ENCODE measurements at places on chromosomes 2 and 18. TPM values are rescaled to one million over a fixed set of nuclear protein-coding genes. Genes with fewer than 3 reads are reported as not detected.

DNA sequence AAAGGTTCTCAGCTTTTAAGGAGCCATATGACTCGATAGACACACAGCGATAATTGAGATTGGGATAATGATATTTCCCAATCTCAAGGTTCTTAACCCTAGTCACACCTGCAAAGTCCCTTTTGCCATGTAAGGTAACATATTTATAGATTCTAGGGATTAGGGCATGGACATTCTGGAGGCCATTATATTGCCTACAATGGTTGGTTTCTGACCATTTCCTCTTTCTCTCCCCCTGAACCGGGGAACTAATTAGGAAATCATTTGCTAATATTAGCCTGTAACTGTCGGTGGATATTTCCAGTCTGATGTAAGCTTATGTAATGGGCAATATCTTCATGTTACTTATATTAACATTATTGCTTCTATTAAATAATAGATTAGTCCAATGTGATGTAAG is 40.8 kb upstream of the ARHGAP15 start:
- no peak for DNase-seq

- DNase-seq = no peak
Measured at GRCh38 chr2:66523990-66524389, 89.1 kb downstream of the MEIS1 start.

DNA sequence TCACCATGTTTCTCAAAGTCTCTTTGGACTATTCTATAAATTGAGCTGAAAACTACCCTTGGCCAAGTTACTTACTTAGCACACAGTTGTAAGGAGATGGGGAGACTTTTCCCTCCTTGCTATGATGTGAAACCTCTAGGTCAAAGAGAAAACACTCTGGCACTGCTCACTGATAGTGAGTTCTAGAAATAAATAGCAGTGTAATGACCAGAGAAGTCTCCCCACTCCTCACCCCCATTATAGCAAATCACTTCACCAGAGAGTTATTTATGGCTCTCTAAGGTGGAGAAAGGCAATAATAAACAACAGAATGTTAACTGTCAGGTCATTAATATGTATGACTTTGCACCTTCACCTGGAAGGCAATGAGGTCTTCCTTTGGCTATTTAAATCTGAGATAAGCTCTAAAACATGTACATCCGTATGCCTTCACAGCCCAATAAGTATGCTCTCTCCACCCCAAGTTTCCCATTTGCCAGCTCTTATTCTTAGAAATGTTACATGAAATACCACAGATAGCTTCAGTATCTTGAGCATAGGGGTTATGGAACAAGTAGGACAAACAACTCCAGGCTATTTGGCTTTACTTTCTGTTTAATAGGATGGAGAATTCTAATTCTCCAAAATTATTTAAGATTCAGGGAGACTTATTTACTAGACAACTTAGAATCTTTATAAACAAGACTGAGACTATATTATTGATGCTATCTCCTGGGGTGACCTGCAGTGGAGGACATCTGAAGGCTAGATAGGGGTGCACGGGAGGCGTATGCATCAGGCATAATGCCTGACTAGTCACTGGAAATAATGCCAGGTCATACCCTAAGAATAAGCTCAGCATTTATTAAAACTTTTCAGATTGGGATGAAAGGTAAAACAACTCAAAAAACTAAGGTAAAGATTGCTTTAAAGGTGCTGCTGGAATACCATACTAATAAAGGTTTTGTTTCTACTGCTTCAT is 65.3 kb upstream of the DTNB start:
- DNase-seq = no peak

- peak; percentile 51 for DNase-seq
Measured at GRCh38 chr18:37578886-37579513, 13.4 kb upstream of the CELF4 start.

DNA sequence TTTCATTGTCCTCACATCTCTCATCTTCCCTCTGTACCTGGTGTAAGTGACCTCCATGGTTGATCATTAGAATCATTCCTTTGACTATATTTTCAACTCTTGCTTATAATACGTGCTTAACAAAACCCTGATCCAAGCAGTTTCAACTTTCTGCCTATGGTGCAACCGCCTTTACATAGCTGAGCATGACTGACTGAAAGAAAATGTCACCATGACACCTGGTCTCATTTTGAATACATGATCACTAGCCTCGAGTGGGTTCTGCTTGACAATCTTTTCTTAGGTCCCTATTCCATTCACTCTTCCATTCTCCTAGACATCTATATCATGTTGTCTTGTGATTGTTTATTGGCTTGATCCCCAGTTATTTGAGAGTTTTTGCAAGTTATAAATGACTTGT is 78.9 kb upstream of the STAM2 start:
- DNase-seq = no peak

- no peak for DNase-seq
Measured at GRCh38 chr2:238900511-238900910, 52.6 kb downstream of the TWIST2 start.

- no peak for DNase-seq
Measured at GRCh38 chr2:204205538-204205937, 269.0 kb downstream of the ICOS start.

DNA sequence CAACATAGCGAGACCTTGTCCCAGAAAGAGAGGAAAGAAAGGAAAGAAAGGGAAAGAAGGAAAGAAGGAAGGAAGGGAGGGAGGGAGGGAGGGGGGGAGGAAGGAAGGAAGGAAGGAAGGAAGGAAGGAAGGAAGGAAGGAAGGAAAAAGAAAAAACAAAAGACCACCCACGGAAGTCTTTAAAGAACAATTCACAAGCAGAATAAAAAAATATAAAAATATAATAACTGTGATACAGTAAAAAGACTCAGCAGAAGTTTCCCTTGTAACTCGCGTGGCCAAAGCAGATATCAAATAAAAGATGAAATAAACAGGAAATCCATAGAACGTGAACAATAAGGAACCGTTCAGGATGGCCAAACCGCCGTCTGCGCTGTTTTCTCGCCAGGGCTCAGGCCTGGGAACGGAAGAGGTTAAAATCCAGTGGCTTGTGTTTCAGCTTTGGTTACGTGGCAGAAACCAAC is 1.2 kb upstream of the SLC1A4 start:
- DNase-seq = peak; percentile 72

DNA sequence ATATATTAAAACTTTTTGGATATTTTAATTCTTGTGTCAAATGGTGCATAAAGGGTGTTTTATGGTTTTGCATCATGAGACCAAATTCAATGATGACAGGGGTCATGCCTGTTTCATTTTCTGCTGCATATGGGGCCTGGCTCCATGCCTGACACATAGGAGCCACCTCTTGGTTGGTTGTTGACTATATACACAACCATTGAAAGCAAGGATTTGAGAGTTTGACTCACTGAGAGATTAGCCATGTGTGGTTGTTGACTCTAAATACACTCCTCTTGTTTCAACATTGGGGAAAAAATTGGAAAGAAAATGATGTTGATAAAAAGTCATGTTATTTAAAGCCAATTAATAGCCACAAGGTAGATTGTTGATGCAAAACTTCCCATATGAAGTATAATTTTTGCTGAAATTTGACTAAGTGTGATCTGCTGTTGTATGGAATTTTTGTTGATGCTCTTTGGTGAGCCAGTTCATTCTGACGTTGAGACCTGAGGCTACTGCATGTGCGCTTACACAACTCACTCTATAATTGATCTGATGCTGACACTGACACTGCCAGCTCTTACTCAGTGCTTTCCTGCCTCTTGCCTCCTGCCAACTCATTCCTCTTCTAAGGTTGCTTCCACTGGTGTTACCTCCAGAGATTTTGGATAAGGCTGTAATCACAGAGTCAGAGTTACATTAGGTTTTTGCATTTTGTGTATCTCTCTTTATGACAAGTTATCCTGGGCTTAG is 446.2 kb upstream of the SLC14A2 start:
- peak; percentile 90 for DNase-seq

DNA sequence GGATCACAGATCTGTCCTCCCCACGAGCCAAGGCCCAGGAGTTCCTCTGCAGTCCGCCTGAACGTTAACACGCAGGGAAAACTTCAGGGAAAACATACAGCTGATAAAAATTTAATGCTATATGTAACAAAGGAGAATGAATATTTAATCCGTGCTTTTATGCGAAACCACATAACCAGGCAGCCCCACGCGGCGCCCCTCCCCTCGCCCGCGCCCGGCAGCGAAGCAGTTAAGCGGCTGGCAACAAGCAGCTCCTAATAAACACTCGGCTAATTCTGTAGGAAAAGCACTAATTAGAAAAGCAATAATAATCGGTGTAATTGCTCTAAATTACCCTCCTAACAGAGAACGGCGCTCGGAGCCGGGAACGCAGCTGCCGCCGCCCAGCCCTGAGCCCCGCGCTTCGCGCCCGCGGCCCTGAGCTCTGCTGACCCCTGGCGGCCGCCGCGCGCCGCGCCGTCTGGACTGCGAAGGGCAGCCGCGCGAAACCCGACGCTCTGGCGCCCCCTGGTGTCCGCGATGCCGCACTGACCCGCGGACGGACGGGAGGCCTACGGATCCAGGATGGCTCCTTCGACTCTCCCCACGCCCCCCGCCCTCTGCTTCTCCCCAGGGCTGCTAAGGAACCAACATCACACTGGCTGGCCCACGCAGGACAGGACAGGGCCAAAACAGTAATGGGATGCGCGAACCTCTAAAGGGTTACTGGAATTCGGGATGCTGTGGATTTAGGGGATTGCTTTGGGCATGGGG is 181.4 kb downstream of the SMAD2 start:
- DNase-seq = peak; percentile 39

DNA sequence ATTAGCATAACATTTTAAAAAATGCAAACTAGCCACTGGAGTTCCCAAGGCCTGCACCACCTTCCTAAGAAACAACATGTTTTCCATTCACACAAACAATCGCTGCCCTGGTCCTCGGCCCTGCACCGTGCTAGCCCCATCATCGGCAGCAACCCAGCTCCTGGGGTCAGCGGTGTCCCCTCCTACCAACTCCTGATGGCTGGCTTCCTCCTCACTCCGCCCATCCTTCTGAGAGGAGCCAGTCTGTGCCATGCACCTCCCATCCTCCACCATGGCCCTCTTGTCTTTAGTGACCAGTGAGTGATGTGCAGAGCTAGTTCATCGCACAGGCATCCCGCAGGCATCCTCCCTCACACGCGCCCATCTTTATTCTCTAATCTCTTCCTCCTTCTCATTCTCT is 81.9 kb downstream of the LONRF2 start:
- DNase-seq = no peak

GRCh38 chr2:172726172-172726735 is 9.4 kb upstream of the RAPGEF4 start:
- no peak for DNase-seq

DNA sequence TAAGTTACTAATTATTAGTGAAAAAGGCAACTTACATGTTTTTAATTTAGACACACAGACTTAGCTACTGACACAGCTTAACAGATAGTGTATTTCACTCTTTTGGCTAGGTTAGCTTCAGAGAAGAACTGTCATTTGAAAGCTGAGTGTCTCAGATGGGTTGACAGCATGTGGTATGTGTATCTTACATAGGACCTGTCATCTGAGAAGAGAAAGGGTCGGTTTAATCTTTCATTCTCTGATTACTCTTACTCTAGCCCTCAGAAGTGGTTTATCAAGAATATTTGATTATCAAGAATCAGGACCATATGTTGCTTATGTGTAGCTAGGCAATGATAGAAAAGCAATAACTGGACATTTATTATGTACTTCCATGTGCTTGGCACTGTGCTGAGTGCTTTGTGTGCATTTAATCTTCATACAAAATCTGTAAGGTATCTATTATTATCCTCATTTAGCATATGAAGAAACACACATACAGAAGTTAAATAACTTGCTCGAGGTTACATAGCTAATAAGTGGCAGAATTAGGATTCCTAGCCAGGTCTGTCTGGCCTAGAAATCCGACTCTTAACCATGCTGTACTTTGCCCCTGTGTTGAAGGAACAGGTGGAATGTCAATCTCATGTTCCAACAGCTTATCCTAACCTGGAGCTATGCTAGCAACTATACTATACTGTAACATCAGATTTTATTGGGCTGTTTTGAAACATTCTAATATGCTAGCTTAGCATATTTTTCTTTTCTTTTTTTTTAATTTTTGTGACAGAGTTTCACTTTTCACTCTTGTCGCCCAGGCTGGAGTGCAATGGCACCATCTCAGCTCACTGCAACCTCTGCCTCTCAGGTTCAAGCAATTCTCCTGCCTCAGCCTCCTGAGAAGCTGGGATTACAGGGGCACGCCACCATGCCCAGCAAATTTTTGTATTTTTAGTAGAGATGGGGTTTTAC is 28.4 kb downstream of the CFLAR start:
- DNase-seq = no peak

- DNase-seq = peak; percentile 55
Measured at GRCh38 chr2:223681125-223681524, 79.0 kb upstream of the SCG2 start.

GRCh38 chr2:136766073-136766404 is 694 bp downstream of the THSD7B start:
- DNase-seq = no peak

GRCh38 chr2:180240774-180241173 is 233.7 kb upstream of the CWC22 start:
- DNase-seq = peak; percentile 42

GRCh38 chr2:113089916-113090315 is 22.1 kb downstream of the IL1F10 start:
- DNase-seq = no peak

DNA sequence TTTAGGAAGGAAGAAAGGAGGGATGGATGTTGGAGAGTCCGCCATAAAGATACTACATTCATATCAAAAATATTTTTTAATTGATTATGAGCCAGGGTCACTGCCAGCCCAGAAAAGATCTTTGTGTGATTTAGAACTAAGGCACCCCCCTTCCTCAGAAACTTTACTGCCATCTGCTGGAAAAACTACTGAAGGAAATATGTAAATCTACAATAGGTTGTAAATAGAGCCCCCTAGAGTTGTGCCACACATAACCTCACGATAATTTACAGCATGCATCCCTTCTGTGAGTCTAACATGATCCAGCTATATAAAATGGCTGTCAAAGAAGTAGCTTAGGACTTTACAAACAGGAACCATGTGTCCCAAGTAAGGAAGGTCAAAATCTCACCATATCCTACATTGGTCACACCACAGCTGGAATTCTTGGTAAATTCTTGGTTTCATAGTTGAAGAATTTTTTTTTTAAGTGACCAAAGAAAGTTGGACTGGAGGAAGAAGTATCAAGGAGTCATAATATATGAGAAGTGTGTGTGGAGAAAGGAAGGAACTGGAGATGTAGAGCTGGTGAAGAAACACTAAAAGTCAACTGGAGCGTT is 152.5 kb downstream of the CYP26B1 start:
- peak; percentile 28 for DNase-seq

DNA sequence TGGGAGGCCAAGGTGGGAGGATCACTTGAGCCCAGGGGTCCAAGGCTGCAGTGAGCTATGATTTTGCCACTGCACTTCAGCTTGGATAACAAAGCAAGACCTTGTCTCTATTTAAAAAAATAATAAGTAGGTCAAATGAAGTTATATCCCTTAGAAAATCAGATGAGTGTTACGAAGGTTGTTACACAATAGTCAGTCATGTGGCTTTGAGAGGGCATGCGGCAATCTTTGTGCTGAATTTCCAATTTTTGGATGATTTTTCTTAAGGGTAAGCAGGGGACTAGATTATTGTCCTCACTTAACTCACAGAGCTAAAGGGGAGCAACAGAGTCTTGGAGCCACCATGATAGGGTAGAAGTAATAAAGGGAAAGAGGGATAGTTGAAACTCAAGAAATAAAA is 71.8 kb downstream of the B3GNT2 start:
- no peak for DNase-seq

GRCh38 chr2:143051465-143051864 is 77.8 kb upstream of the ARHGAP15 start:
- no peak for DNase-seq

The RGPD3 gene
- total RNA-seq = 0.26 TPM

The CD226 gene
- 0.53 TPM for total RNA-seq

The VWC2L gene
- not detected for total RNA-seq

The HTR2B gene
- total RNA-seq = 0.13 TPM

The ALKAL2 gene
- total RNA-seq = not detected

The SERPINE2 gene
- 85.8 TPM for total RNA-seq

The FHL2 gene
- total RNA-seq = 67.2 TPM

The CHRNG gene
- total RNA-seq = not detected

Measured in bronchial epithelial cell (primary cell).